SJSA1 (cell line): ENCODE measurements at places on chromosomes 12 and 14. TPM values are rescaled to one million over a fixed set of nuclear protein-coding genes. Genes with fewer than 3 reads are reported as not detected.

- no peak for DNase-seq
Measured at GRCh38 chr12:50746431-50746830, 17.5 kb upstream of the ATF1 start.

DNA sequence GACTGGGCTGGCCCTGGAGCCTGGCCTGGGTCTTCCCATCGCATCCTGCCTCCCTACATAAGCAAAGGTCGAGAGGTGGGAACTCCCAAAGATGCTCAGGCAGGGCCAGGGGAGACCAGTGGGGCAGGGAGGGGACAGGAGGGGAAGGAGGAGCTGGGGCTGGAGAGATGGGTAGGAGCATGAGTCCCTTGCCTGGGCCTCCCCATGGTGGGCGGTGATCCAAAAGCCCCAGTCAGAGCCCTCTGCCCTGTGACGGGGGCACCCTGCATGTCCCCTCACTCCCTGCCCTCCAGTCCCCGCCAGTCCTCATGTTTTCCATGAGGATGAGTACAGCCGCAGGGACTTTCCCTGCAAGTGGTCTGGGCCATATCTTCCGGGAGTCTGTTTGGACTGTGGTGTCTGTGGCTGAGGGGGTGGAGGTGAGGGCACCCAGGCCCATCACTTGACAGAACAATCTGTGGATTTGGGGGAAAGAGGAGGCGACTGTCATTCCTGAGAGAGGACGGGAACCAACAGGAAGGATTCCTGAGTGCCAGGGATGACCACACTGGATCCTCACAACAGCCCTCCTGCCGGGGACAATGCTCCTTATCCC, 9.3 kb downstream of the BDKRB2 start:
- DNase-seq = peak; percentile 71

DNA sequence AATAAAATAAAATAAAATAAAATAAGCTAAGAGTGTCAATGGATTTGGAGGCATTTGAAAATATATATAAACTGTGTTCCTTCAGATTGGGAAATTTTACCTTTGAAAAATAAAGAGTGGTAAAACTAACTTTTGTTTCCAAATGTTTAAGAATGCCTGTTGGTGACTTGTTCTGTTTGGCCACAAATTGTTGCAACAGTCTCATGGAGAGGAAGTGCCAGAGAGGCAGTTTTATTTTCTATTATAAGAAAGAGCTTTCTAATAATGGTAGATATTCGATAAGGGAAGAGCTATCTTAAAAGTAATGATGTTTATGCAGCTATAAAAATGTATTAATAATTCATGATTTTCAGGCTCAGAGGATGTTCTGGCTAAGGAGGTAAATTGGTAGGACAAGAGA, 68.8 kb upstream of the MDGA2 start:
- DNase-seq = no peak

GRCh38 chr12:119301379-119301778, 33.1 kb upstream of the CCDC60 start:
- DNase-seq = no peak

The FBXL14 gene
- 8.1 and 16.1 TPM in 2 replicates for total RNA-seq

The WNT1 gene
- total RNA-seq = not detected in 2 replicates

The FAIM2 gene
- not detected in 2 replicates for total RNA-seq
